ENCODE measurements at places on chromosomes 12 and 14. TPM values are rescaled to one million over a fixed set of nuclear protein-coding genes. Genes with fewer than 3 reads are reported as not detected.

Gene CELA1
- total RNA-seq, result not detected

Gene TNFRSF1A
- 76.7 TPM for total RNA-seq

Gene IL26
- total RNA-seq, result not detected

Gene FBXL14
- total RNA-seq, result 19.4 TPM

Gene MGAT4C
- not detected for total RNA-seq

Gene KCNH3
- total RNA-seq, result 2.8 TPM

Gene GRIN2B
- 0.05 TPM for total RNA-seq

Gene FOXA1
- 131 TPM for total RNA-seq

Gene LRTM2
- not detected for total RNA-seq

Gene DRAM1
- 28.1 TPM for total RNA-seq

Gene NKX2-8
- 1.5 TPM for total RNA-seq

All from Calu3 (cell line).